ENCODE measurements at places on chromosomes 6 and 20.

DNA sequence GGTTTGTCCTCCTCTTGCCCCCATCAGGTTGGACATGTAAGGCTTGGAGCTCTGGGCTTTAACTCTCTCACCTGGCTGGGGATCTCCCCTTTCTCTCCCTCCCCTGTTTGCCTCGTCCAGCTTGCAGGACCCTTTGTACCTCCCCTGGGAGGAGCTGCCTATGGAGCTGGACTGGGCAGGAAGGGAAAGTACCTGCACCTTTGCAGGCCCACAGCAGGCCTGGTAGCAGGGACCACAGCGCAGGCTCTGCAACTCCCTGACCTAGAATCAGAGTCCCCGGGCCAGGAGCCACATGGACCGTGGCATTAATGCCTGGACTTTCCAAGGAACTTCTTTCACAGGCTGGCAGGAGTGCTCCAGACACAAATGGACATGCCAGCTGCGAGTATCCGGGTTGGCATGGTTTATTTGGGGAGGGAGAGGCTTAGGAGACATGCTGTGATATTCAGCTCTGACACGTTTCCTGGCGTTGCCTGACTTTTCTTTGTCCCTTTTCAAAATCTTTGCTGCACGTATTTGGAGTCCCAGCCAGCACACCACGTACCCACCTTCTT lies 268.5 kb upstream of the EXOC2 start:
- no peak for DNase-seq

DNA sequence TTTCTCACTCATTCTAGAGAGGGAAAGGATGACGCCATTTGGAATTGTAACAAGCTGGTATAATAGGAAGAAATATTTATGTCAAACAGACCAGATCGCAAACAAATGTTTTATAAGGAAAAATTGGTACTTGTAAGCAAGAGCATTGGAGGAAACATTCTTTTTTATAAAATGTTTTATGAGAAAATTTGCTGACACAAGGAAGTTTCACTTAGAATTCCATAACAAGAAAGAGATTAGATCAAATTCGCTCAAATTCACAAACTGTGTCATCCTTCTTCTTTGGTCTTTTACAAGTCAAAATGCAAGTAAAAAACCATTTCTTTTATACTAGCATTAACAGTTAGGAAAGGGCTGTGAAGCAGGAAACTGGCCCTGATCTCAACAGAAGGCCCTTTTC lies 179.9 kb downstream of the TRDN start:
- DNase-seq, result no peak

GRCh38 chr6:46925563-46926253 lies 4.0 kb upstream of the ADGRF5 start:
- DNase-seq, result no peak

- no peak for DNase-seq
These were observed 164.9 kb downstream of the ARHGAP18 start for GRCh38 chr6:129544892-129545612.

- DNase-seq, result no peak
These were observed 39.7 kb upstream of the LRFN2 start for GRCh38 chr6:40626886-40627285.

DNA sequence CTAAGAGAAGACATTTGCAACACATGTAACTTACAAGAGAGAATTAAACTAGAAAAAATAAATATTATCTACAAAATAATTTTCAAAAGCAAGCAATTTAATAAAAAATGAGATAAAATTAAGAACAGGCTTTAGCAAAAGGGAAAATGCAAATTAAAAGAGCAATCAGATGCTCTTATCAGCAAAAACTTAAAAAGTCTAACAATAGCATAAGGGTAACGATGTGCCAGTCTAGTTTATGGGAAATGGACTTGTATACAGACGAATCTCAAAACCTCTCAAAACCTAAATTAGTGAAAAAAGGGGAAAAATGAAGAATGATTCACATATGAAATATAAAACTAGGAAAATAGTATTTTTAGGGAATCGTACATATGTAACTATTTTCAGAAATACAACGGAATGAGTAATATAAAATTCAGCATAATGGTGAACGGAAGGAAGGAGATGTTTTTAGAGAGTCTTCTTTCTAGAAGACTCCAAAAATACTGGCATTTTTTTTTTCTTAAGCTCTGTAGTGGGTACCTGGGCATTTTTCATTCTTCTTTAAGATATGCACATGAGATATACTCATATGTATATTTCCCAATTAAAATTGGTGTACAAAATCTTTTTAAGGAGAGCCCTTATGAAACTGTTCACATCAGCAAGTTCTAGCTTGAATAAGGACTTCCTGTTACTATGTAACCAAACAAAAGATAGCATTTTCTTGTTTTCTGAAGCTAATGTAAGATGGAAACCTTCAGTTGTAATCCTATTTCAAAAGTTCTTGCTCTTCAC lies 927 bp upstream of the MANEA start:
- DNase-seq, result no peak

DNA sequence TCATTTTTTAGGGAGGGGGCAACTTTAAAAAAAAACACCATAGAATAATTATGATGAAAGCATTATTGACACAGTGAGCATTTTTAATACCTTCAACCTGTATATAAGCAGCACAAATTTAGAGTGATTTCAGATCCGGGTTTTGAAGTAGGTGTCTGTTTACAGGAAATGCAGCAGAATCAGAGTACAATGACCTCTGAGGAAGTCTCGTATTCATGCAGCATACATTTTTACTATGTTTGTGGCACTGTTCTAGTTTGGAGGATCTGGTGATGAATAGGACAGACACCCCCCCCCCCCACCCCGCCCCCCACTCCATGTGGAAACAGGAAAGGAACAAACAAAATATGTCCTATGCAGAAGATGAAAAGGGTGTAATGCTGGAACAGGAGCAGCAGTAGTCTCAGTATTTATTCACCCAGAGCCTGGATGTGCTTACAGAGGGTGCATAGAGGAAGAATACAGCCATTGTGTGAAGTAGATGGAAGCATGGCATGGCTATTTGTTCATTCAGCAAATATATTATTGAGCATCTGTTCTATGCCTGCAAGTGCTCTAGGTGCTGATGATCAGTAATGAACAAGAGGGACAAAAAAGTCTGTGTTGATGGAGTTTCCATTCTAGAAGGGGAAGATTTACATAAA lies 19.7 kb downstream of the VAPB start:
- DNase-seq, result no peak

GRCh38 chr6:35400111-35400510 lies 52.0 kb upstream of the FANCE start:
- DNase-seq, result no peak

DNA sequence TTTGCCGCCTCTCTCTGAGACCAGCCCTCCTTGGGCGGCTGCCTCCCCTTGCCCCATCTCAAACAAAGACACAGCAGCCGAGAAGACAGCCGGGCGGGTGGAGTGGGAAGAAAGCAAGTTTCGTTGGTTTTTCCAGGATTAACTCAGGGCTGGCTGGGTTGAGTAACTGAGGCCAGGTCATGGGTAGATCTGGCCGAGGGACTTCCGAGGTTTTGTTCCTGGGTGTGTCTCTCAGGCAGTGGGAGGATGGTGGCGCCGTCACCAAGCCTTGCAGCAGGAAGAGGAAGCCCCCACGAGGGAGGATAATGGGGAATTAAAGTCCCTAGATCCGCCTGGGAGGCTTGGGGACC lies 167.2 kb downstream of the TTLL2 start:
- DNase-seq, result no peak

GRCh38 chr6:31401403-31401802 lies 2.0 kb upstream of the MICA start:
- no peak for DNase-seq

DNA sequence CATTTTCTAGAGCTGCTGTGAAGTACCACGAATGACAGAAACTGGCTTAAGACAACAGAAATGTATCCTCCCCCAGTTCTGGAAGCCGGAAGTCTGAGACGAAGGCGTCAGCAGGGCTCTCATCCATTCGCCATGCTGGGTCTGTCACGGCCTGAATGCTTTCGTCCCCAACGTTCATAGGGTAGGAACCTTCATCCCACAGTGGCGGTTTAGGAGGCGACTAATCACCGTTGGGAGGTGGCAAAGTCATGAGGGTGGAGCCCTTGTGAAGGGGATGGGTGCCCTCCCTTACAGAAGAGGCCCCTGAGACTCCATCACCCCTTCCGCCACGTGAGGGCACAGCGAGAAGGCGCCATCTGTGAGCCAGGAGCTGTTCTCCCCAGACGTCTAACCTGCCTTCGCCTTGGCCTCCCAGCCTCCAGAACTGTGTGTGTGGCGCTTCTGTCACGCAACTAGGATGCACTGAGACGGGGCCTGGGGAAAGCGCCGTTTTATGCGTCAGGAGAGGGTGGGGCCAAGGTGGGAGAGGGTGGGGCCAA lies 250.3 kb downstream of the TTLL2 start:
- no peak for DNase-seq

DNA sequence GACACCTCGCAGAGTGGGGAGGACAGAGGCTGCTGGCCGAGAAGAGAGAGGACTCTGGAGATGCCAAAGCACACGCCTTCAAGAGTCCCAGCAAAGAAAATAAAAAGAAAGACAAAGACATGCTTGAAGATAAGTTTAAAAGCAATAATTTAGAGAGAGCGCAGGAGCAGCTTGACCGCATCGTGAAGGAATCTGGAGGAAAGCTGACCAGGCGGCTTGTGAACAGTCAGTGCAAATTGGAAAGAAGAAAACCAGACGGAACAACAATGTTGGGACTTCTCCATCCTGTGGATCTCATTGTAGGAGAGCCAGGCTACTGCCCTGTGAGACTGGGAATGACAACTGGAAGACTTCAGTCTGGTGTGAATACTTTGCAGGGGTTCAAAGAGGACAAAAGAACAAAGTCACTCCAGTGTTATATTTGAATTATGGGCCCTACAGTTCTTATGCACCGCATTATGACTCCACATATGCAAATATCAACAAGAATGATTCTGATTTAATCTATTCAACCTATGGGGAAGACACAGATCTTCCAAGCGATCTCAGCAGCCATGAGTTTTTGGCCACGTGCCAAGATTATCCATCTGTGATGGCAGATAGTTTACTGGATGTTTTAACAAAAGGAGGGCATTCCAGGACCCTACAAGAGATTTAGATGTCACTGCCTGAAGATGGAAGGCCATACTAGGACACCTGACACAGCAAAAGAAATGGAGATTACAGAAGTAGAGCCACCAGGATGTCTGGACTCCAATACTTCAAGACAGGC lies 52.2 kb downstream of the REV3L start:
- no peak for DNase-seq

- DNase-seq, result no peak
These were observed 20.1 kb upstream of the HECA start for GRCh38 chr6:139114746-139115145.

- DNase-seq, result no peak
These were observed 752.2 kb upstream of the MARCKS start for GRCh38 chr6:113104951-113105350.

- DNase-seq, result no peak
These were observed 69.4 kb downstream of the TENT5A start for GRCh38 chr6:81682858-81683620.

DNA sequence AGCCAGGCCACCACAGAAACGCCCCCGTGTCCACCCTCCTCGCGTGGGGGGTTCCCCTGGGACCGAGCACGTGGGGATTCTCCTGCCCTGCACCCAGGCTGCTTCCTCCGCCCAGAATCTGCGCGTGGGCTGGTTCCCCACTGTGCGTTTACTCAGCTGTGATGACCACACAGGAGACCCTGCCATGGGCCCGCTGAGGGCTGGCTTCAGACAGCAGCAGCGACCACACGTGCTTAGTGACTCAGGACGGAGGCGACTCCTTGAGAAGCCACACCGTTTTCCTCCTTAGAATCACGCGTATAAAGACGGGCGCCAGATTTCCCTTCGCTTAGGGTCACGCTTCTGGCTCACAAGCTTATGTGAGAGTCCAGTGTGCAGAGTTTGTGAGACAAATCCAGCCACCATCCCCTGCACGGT lies 63.9 kb upstream of the PDE10A start:
- DNase-seq, result no peak

DNA sequence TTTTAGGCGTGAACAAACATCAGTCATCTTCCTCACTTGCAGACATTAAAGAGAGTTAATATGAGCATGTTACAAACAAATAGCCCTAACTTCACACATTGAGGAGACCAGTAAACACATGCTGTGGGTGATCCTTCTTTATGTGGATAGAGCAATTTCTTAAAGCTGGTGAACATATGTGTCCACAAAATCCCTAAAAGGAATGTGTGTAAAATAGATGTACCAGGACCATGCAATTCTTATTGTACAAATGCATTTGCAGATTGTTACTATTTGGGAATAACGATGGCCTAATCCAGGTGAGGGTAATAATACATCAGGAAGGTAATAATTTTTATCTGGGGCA lies 228.9 kb downstream of the ALDH8A1 start:
- no peak for DNase-seq

GRCh38 chr6:16762550-16763477 lies 1.6 kb upstream of the ATXN1 start:
- no peak for DNase-seq

- DNase-seq, result no peak
These were observed 39.4 kb upstream of the ZBP1 start for GRCh38 chr20:57659517-57660180.

DNA sequence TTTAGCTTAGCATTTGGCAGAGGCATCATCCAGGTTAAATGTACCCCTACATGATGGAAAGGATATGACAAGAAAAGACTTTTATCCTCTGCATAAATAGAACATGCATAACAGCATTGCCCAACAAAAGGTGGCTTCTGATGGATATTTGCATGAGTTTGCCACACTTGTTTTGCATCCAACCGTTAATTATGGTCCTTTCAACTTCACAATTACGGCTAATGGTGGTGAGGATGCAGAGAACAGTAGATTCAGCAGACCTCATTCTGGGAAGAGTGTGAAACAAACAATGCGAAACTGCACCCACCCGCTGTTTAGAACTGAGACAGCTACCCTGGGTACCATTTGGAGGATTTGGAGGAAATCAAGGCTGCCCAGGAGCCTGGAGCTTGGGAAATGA lies 690.9 kb upstream of the CHD6 start:
- DNase-seq, result no peak

DNA sequence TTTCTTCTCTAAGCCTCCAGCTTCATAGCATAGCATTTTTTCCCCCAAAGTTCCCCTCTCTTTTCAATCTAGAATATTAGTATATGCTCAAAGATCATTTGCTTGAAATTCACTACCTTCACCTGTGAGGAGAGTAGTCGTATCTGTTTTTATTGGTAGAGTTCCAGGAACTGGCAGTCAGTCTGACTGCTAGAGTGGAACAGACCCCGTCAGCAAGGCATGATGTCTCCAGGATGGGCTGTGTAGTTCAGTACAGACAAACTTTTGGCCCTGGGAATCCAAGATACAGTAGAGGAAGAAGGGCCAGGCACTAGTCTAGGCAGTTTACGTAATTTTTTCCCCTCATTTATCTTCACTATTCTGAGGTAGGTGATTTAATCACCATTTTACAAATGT lies 29.1 kb downstream of the RALY start:
- DNase-seq, result no peak

- no peak for DNase-seq
These were observed 24.8 kb downstream of the MAFB start for GRCh38 chr20:40663991-40664880.

- no peak for DNase-seq
These were observed 161.4 kb downstream of the CLIC5 start for GRCh38 chr6:45854149-45854742.

GRCh38 chr6:113936093-113936934 lies 34.6 kb downstream of the HDAC2 start:
- DNase-seq, result no peak

All from cortex of kidney (tissue), 1 donor.